ENCODE measurements at places on chromosomes 3 and 15. TPM values are rescaled to one million over a fixed set of nuclear protein-coding genes. Genes with fewer than 3 reads are reported as not detected.

The SH2D7 gene
- total RNA-seq, result not detected

The GOLGA6L4 gene
- total RNA-seq, result 3.2 TPM

The LRRC28 gene
- total RNA-seq, result 21.4 TPM

The ANKRD63 gene
- total RNA-seq, result 0.89 TPM

The GOLGA6L10 gene
- total RNA-seq, result 1.2 TPM

The KIF15 gene
- 20.9 TPM for total RNA-seq

The LTK gene
- total RNA-seq, result 9.2 TPM

The ANKRD28 gene
- 47.5 TPM for total RNA-seq

The ARGFX gene
- total RNA-seq, result not detected

The RYR3 gene
- not detected for total RNA-seq

The CNTN4 gene
- total RNA-seq, result not detected

The AHSG gene
- 1.6 TPM for total RNA-seq

GRCh38 chr15:67882487-67883233, 42.8 kb upstream of the RNU6-1 start:
- no peak for DNase-seq

DNA sequence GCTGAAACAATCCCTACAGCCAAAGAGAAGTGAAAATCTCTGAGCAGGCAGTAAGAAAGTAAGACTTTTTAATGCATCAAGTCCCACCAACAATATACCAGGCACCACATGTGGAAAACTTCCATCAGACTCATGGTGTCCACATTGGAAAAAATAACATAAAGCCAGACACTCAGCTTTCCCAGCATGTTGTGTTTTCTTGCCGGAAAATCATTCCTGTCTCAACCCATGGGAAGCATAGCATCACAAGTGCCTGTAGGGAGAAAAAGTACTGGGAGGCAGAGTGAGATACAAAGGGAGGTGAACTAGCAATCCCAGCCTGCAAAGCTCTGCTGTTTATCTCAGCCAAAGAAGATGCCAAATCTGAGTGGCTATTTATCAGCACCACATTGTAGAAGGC, 868.9 kb downstream of the SI start:
- no peak for DNase-seq

- no peak for DNase-seq
These were observed 4.9 kb downstream of the OXTR start for GRCh38 chr3:8764528-8764927.

GRCh38 chr15:47764666-47765065, 47.4 kb downstream of the SEMA6D start:
- no peak for DNase-seq

GRCh38 chr3:16055606-16056211, 118.8 kb upstream of the GALNT15 start:
- no peak for DNase-seq

DNA sequence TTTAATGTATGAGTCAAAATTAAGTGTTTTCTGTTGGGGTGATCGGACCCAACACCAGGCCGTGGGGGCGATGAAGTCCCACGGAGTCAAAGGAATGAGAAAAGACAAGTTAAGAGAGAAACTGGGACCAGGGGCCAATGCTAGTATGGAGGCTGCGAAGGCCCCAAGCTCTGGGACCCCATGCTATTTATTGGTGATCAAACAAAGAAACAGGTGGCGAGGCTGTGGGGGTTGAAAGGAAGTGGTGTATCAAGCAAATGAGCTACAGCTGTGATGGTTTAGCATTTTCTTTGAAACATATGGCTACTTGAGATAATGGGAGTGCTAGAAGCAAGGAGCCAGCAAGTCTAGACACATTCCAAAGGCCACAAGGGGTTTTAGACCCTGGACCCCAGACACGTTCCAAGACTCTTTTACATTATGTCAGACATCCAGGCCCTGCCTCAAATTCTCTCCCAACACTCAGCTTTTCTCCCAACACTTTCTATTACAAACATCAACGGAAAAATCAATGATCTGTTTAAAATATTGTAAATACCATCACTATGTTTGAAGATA, 56.0 kb upstream of the SNRPN start:
- DNase-seq, result no peak

DNA sequence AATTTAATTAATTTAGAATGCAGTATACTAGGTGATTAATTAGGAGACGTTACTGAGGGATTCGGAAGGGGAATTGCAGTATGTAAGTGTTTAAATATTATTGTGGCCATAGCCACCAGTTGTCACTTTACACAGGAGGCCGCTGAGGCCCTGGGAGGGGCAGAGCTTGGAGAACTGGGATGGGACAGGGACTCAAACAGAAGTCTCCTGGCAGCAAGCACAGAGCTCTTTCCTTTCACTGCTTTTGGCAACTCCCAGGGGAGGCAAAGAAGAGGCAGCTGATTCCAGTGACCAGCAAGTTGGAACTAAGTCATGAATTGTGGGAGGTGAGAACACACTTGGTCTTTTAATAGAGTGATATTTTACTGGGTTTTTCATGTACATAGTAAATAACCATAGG, 248.6 kb downstream of the RPLP1 start:
- DNase-seq, result no peak

- no peak for DNase-seq
These were observed 5.4 kb downstream of the TMEM43 start for GRCh38 chr3:14130230-14130629.

- DNase-seq, result no peak
These were observed 135.4 kb downstream of the RAB11A start for GRCh38 chr15:66004618-66005262.

GRCh38 chr3:57221883-57222282, 5.6 kb upstream of the APPL1 start:
- DNase-seq, result no peak

DNA sequence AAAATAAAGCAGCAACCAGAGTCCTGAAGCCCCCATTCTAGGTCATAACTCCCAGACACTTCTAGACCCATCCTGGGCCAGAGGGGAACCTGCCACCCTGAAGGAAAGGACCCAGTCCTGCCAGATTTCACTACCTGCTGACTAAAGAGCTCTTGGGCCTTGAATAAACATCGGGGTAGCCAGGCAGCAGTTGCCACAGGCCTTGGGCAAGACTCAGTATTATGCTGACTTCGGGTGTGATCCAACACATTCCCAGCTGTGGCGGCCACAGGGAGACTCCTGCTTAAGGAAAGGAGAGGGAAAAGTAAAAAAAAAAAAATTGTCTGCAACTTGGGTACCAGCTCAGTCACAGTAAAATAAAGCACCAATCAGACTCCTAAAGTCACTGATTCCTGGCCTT, 23.8 kb downstream of the NEDD4 start:
- no peak for DNase-seq

DNA sequence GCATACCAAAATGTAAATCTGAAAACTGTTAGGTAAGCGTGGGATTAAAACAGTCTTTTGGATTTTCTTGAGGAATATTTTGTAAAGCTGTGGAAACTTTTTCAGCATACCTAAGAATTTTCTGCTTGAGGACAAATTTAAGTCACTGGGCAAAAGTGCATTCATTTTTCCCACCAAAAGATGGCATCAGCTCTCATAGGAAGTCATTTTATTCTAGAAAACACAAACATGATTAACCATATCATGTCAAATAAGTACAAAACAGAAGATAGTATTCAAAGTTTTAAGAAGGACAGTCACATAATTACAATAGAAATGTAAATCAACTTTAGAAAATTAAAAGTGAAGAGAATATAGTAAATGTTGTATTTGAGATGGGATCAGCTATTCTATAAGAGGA, 63.5 kb downstream of the SLC49A4 start:
- DNase-seq, result peak; percentile 15

DNA sequence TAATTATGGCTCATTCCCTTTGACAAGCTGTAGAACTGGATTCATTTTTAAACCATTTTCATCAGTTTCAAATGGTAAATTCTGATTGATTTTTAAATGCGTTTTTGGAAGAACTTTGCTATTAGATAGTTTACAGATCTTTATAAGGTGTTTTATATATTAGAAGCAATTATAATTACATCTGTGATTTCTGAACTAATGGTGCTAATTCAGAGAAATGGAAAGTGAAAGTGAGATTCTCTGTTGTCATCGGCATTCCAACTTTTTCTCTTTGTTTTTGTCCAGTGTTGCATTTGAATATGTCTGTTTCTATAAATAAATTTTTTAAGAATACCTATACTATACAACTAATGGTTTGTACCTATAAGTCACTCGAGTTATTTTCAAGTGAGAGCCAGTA, 62.7 kb downstream of the PXYLP1 start:
- DNase-seq, result no peak

- DNase-seq, result no peak
These were observed 7.3 kb upstream of the LIPH start for GRCh38 chr3:185559706-185560090.

DNA sequence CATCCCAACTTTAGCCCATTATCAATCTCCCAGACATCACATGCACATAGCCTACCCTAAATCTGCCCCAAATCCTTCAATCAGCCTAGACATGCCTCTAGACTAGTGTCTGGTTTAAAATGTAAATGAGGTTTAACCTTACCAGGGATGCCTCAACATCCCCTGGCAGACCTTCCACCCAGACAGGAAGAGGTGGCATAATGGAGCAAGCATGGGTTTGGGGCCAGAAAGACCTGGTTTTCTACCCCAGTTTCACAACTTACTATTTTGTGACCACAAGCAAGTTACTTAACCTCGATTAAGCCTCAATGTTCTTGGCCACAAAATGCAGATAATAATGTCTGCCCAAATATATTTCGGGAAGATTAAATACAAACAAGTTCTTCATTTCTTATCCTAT, 28.3 kb upstream of the THBS1 start:
- no peak for DNase-seq

DNA sequence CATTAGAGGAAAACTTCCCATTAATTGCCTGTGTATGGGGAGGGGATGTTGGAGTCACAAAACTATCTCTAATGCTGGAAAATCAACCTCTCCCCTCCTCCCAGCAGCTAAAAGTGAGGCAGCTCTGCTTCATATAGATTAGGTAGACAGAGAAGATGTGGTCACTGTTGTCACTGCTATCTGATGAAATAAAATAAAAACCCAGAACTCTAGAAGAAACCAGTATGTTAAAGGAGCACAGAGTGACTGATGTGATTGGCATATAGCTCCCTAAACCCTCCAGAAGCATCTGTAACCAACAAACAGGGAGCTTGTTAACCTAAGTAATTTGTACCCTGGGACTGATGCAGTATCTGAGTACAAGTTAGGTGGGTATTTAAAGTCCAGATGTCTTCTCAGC, 211.9 kb upstream of the TRIM42 start:
- DNase-seq, result no peak

Measured in HCT116 (cell line).